Left lung (tissue), 14 donors: ENCODE measurements at places on chromosomes 1 and 21. TPM values are rescaled to one million over a fixed set of nuclear protein-coding genes. Genes with fewer than 3 reads are reported as not detected.

- peak; percentile 39 for DNase-seq
These were observed 77.8 kb downstream of the BACH1 start for GRCh38 chr21:29376556-29376955.

GRCh38 chr21:46347203-46347550 lies 23.2 kb downstream of the PCNT start:
- DNase-seq: peak; percentile 15

- peak; percentile 70 for DNase-seq
These were observed 12.3 kb upstream of the GJA8 start for GRCh38 chr1:147890177-147890790.

DNA sequence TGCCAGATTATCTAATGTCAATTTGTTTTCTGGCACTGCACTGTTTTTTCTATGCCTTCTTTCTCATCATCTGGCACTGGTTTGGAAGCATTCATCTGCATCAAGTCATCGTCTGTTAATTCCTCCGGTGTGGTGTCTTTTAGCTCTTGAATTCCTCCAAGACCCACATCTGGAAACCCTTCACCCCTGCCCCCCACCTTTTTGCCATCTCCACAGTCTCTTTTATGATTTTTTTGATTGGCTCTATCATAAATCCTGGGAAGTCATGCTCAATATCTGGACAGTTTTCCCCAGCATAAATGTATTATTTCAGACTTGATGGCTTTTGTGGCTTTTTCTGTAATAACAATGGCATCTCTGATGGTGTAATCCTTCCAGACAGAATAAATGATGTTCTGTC lies 10.4 kb upstream of the KCNK1 start:
- DNase-seq: no peak

Gene IL22RA1
- polyA plus RNA-seq: 0.73 TPM

Gene RNU1-2
- 1.5 TPM for polyA plus RNA-seq
